ENCODE measurements at places on chromosomes 11 and 22. TPM values are rescaled to one million over a fixed set of nuclear protein-coding genes. Genes with fewer than 3 reads are reported as not detected.

DNA sequence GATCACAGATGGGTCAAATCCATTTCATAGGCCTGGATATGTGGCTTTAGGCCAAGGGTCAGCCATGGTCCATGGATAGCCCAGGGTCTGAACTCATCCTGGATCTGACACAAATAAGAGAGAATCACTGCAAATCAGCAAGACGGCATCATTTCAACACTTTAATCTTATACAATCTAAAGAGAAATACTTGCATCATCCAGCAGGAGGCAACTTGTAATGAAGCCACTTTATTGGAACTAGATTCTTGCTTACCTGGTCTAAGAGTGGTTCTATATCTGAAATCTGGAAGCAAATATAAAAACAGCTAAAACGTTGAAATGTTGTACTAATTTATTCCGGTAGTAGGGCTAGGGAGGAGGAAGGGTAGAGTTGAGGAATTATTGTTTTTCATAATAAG lies 870.1 kb downstream of the JRKL start:
- no peak for DNase-seq
- H3K27me3 ChIP-seq = no peaks in the 10 kb centered on the region
- H3K4me3 ChIP-seq = no peak overlapping the region

DNA sequence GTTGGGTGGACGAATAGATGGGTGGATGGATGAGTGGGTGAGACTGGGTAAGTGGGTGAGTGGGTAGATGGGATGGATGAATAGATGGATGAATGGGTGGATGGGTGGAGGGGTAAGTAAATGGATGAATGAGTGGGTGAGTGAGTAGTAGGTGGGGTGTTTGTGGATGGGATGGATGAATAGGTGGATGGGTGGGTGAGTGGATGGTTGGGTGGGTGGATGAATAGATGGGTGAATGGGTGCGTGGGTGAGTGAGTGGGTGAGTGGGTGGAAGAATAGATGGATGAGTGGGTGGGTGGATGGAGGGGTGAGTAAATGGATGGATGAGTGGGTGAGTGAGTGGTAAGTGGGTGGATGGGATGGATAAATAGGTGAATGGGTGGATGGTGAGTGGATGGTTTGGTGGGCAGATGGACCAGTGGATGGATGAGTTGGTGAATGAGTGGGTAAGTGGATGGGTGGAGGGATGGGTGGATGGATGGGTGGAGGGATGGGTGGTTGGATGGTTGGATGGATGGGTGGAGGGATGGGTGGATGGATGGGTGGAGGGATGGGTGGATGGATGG lies 12.6 kb downstream of the IGF2 start:
- DNase-seq = no peak
- no peak overlapping the region for H3K4me3 ChIP-seq
- H3K27ac ChIP-seq = no peak overlapping the region
- no peaks in the 10 kb centered on the region for H3K4me1 ChIP-seq
- peaks cover 9% of the 10 kb centered on the region for H3K27me3 ChIP-seq

The FOSL1 gene
- 0.15 TPM for polyA plus RNA-seq

DNA sequence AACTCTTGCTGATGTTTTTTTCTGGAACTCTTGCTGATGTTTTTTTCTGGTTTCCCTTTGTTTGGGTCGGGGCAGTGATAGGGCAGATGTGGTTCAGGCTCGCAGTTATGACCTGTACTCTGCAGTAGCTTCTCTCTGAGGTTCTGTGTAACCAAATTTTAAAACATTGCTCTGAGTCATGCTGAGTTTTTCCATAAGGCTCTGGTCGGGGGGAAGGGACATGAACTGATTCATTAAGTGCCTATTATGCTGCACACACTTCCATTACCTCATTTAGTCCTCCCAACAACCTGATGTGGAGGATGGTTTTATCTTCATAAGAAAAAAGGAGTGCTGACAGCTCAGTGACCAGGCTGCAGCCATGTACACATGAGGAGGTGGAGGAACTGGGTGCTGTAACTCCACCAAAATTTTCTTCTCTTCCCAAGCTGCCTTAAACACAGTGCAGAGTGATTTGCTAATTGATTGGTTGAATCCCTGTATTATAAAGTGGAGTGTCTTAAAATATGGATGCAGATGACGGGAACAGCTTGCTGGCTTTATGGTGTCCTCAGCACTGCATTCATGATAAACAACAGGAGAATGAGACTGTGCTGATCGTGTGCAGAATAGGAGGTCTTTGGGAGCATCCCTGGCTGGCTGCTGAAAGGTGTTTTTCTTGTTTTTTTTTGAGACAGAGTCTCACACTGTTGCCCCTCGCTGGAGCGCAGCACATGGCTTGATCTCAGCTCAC lies 19.1 kb downstream of the TNRC6B start:
- H3K27ac ChIP-seq = peak overlapping the region; percentile 8
- H3K36me3 ChIP-seq = no peaks in the 10 kb centered on the region
- no peak overlapping the region for H3K4me3 ChIP-seq

DNA sequence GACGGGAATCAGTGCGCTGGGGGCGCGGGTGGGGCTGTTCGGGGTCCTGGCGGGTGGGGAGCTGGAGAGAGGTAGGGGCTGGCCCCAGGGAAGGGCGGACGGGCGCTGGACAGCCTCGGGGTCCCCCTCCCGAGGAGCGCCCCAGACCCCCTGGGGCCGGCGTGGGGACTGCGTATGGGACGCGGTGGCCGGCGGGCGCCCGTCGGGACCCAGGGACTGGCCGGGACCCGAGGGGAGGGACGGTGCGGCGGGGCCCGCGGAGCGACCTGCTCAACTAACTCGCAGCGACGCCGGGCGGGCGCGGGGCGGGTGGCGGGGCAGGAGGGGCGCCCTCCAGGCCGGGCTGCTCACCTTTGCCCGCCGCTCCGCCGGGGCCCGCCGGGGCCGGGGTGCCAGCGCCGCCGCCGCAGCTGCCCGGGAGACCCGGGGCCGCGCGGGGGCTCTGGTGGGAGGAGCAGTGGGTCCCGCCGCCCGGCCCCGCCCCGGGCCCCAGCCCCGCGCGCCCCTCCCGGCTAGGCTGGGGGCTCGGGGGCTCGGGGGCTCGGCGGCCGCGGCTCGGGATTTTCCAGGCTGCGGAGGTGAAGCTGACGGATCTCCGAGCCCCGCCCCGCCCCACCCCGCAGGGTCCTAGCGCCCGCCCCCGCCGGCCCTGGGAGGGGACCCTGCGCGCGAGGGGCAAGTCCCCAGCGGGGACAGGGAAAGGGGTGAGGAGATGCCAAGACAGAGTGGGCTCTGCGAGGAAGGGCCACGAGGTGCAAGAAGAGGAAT lies 12.3 kb downstream of the STARD10 start:
- no peak for DNase-seq
- H3K27me3 ChIP-seq = no peaks in the 10 kb centered on the region
- peaks cover 69% of the 10 kb centered on the region for H3K4me1 ChIP-seq
- H3K36me3 ChIP-seq = peaks cover 20% of the 10 kb centered on the region

The PTDSS2 gene
- polyA plus RNA-seq = 21.1 TPM

The SRRD gene
- polyA plus RNA-seq = 18.1 TPM

The MS4A3 gene
- 0.24 TPM for polyA plus RNA-seq

DNA sequence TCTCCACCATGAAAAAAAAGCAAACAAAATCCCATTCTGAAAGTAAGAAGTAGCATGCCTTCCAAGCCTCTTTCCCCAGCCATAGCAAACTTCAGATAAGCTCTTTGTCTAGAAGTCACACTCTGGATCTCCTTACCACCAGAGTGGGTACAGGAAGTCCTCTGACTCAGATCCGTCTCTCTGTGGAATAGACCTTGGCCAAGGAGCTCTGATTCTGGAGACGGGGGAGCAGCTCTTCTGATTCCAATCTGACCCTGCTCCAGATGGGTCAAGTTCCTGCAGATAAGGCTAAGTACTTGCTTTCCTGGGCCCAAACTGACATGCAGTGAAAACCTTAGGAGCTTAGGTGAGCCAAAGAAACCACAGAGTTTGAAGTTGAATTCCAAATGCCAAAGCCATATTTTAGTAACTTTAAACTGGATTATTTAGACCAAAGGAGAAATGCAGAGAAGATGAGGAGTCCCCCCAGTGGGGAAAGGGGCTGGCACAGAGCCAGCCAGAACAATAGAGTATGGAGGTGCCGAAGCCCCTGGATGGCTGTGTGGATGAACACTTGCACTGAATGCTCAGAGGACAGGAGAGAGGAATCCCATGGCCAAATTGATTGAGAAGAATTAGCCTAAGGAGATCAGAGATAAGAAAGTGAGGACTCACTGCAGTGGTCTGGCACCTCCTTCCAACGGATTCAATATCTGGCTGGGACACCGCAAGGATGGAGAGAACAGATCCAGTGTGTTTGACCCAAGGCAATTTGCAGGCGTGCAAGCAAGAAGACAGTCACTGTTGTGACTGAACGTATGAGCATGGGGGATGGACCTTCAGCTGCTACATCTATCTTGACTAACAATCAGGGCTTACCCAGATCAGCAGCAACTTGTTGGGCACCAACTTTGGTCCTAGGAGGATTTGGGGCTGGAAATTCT lies 54.9 kb downstream of the ENDOD1 start:
- no peak for DNase-seq
- H3K27me3 ChIP-seq = no peaks in the 10 kb centered on the region
- no peak overlapping the region for H3K27ac ChIP-seq
- no peaks in the 10 kb centered on the region for H3K36me3 ChIP-seq
- H3K4me3 ChIP-seq = no peak overlapping the region
- H3K4me1 ChIP-seq = peaks cover 8% of the 10 kb centered on the region

The ZNHIT2 gene
- polyA plus RNA-seq = 6.4 TPM

The OR52E2 gene
- not detected for polyA plus RNA-seq

- DNase-seq = no peak
- H3K36me3 ChIP-seq = no peaks in the 10 kb centered on the region
- no peak overlapping the region for H3K4me3 ChIP-seq
- no peaks in the 10 kb centered on the region for H3K4me1 ChIP-seq
- no peaks in the 10 kb centered on the region for H3K27me3 ChIP-seq
Measured at GRCh38 chr11:12950670-12951069, 58.4 kb upstream of the RASSF10 start.
